ENCODE measurements at places on chromosomes 16 and 17. TPM values are rescaled to one million over a fixed set of nuclear protein-coding genes. Genes with fewer than 3 reads are reported as not detected.

- H3K27me3 ChIP-seq: no peaks in the 10 kb centered on the region
- peaks cover 3% of the 10 kb centered on the region for H3K36me3 ChIP-seq
- no peak for DNase-seq
- no peak overlapping the region for H3K27ac ChIP-seq
Observed at GRCh38 chr17:2453325-2453724, 52.5 kb upstream of the MNT start.

- no peaks in the 10 kb centered on the region for H3K27me3 ChIP-seq
- no peak within 1 kb of the TSS for H3K27ac ChIP-seq
- DNase-seq: no peak
- peaks cover 2% of the 10 kb centered on the region for H3K4me1 ChIP-seq
- no peak within 1 kb of the TSS for H3K4me3 ChIP-seq
Observed at GRCh38 chr17:28364665-28365363, at the start of gene SEBOX. TSS of gene SEBOX (minus strand) at chr17:28365199. CDS start at chr17:28365151, 48 bp downstream.

- no peak overlapping the region for H3K4me3 ChIP-seq
- peaks cover 42% of the 10 kb centered on the region for H3K4me1 ChIP-seq
- H3K36me3 ChIP-seq: no peaks in the 10 kb centered on the region
- no peak for DNase-seq
- no peak overlapping the region for H3K27ac ChIP-seq
- H3K27me3 ChIP-seq: peaks cover 34% of the 10 kb centered on the region
Observed at GRCh38 chr16:65521633-65522328, 399.9 kb upstream of the CDH11 start.

- H3K4me1 ChIP-seq: peaks cover 5% of the 10 kb centered on the region
- H3K27me3 ChIP-seq: no peaks in the 10 kb centered on the region
- H3K4me3 ChIP-seq: no peak overlapping the region
- H3K27ac ChIP-seq: no peak overlapping the region
- DNase-seq: no peak
Observed at GRCh38 chr17:45335721-45336120, 18.9 kb upstream of the MAP3K14 start.

DNA sequence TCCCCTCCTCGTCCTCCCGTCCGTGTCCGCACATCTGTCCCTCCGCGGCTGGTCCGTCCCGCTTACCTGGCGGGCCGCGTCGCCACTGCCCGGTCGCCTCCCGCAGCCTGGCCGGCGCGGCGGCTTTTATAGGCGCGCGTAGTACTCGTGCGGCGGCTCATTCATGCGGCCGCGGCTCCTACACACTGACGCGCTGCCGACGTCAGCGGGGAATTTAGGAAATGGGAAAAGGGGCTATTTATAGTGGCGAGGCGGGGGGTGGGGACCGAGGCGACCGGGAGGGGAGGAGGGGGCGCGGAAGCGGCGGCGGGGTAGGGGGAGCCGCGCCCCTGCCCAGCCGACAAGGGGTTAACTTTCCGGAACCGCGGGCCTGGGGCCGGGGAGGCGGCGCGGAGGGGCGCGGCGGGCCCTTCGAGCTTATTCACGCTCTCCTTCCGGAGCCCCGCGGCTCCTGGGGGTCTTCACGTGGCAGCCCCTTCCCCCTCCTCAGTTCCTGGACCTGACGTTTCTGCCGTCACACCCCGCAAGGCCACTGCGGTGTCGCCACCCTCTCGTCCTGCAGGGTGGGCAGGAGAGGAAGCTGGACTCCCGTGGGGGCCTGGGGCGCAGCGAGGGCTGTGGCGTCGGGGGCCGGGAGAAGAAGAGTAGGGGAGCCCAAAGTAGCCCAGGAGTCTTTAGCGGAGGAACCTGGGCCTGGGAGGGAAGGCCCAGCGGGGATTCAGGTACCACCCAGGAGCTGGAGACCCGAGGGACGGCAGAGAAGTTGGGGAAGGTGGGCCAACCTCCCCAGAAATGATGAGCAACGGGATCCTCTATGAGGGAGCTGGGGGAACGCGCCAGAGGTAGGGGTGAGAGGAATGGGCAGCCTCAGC lies 3.6 kb upstream of the HIC1 start:
- DNase-seq: no peak
- H3K27me3 ChIP-seq: peaks cover 39% of the 10 kb centered on the region
- H3K27ac ChIP-seq: peak overlapping the region; percentile 62
- peak overlapping the region; percentile 83 for H3K4me3 ChIP-seq

- H3K4me3 ChIP-seq: no peak overlapping the region
- H3K36me3 ChIP-seq: no peaks in the 10 kb centered on the region
- H3K27ac ChIP-seq: no peak overlapping the region
- H3K27me3 ChIP-seq: no peaks in the 10 kb centered on the region
- peak; percentile 43 for DNase-seq
Observed at GRCh38 chr17:68389041-68389440, 68.3 kb downstream of the WIPI1 start.

DNA sequence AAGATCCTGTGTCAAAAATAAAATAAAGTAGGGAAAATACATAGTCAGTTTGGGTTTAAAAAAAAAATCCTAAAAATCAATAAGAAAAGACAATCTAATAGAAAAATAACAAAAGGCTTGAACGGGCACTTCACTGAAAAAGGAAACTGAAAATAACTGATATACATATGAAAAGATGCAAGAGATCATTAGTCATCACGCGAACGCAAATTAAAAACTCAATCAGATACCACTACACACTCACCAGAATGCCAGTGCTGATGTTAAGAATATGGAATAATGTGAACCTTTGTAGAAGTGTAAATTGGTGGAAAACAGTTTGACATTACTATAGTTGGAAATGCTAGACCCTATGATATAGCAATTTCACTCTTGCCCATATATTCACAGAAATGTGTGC lies 14.6 kb downstream of the GNGT2 start:
- no peak overlapping the region for H3K27ac ChIP-seq
- no peaks in the 10 kb centered on the region for H3K36me3 ChIP-seq
- H3K4me3 ChIP-seq: no peak overlapping the region
- no peak for DNase-seq

DNA sequence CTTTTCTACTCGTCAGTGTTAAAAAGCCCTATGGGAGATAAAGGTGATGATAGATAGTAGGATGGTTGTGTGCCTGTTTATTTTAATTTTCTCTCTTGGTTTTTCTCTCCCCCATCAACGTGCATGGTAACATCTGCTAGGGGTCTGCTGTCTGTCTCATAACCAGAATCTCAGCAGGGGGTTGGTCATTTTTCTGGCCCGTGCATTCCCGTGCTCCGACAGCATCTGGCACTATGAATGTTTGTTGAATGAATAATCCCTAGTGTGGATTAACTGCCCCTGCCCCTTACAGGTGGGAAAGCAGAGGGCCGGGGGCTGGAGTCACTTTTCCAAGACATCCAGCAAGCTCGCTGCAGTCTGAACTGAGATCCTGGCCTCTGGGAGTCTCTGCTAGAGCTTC lies 6.3 kb downstream of the CA5A start:
- H3K27me3 ChIP-seq: no peaks in the 10 kb centered on the region
- H3K4me3 ChIP-seq: no peak overlapping the region
- no peak for DNase-seq
- peaks cover 4% of the 10 kb centered on the region for H3K4me1 ChIP-seq
- H3K36me3 ChIP-seq: no peaks in the 10 kb centered on the region

GRCh38 chr17:81712468-81713003 lies 452 bp downstream of the SLC25A10 start:
- peak overlapping the region; percentile 94 for H3K4me3 ChIP-seq
- peaks cover 8% of the 10 kb centered on the region for H3K4me1 ChIP-seq
- no peaks in the 10 kb centered on the region for H3K36me3 ChIP-seq
- no peak for DNase-seq
- peaks cover 8% of the 10 kb centered on the region for H3K27me3 ChIP-seq

DNA sequence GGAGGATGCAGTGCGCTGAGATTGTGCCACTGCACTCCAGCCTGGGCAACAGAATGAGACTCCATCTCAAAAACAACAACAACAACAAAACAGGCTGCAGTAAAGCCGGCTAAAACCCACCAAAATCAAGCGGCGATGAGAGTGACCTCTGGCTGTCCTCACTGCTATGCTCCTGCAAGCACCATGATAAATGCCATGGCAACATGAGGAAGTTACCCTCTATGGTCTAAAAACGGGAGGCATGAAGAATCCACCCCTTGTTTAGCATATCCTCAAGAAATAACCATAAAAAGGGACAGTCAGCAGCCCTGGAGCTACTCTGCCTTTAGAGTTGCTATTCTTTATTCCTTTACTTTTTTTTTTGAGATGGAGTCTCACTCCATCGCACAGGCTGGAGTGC lies 8.4 kb upstream of the LGALS3BP start:
- H3K4me3 ChIP-seq: no peak overlapping the region
- no peak for DNase-seq
- H3K27me3 ChIP-seq: no peaks in the 10 kb centered on the region

DNA sequence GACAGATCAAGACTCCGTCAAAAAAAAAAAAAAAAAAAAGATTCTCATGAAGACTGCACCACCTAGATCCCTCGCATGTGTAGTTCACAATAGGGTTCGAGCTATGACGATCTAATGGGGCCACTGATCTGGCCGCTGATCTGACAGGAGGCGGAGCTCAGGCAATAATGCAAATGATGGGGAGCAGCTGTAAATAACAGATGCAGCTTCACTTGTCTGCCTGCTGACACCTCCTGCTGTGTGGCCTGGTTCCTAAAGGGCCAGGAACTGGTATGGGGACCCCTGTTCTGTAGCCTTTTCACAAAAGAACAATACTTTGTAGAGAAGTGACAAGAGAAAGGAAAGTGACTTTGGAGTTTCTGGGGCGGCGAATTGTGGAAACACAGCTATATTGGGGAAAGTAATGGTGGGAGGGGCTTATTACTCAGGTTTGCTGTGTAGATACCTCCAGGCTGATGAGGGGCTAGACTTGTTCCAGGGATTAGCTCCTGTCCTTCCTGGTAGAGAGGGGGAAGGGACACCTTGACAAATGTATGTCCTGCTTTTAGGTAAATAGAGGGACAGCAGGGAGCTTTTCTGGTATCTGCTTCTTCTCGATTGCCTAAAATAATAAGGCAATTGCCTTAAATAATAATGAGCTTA lies 57.1 kb downstream of the HAPSTR1 start:
- no peaks in the 10 kb centered on the region for H3K4me1 ChIP-seq
- H3K27me3 ChIP-seq: peaks cover 9% of the 10 kb centered on the region
- peaks cover 6% of the 10 kb centered on the region for H3K36me3 ChIP-seq
- H3K27ac ChIP-seq: no peak overlapping the region
- no peak for DNase-seq
- H3K4me3 ChIP-seq: no peak overlapping the region

GRCh38 chr17:4249452-4250029 lies 14.2 kb downstream of the ANKFY1 start:
- no peak for DNase-seq
- peaks cover 21% of the 10 kb centered on the region for H3K36me3 ChIP-seq
- peaks cover 31% of the 10 kb centered on the region for H3K4me1 ChIP-seq
- no peak overlapping the region for H3K4me3 ChIP-seq

GRCh38 chr17:32495359-32496231 lies 8.8 kb downstream of the CDK5R1 start:
- H3K36me3 ChIP-seq: no peaks in the 10 kb centered on the region
- no peak for DNase-seq
- no peaks in the 10 kb centered on the region for H3K27me3 ChIP-seq
- H3K4me1 ChIP-seq: peaks cover 10% of the 10 kb centered on the region

DNA sequence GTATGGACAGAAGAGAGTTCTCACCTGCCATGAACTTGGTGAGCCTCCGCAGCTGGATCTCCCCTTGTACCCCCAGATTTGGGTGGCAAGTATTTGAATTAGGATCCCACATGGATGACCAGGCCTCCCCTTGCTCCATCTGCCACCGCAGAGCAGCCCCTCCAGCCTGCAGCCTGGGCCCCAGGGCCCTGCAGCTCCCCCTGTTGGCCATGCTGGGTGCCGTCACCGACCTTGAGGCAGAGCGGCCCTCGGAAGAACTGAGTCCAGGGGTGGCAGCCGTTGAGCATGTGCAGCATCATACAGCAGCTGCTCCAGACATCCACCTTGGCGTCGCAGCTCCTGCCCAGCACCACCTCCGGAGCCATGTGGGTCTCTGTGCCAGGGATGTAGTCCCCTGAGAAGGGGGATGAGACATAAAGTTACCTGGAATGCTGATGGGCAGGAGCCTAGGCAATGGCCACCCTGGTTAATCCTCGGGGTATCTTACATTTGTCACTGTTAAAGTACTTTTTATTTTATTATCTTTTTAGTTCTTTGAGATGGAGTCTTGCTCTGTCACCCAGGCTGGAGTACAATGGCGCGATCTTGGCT lies 9.0 kb upstream of the SPATA32 start:
- DNase-seq: no peak
- peaks cover 10% of the 10 kb centered on the region for H3K36me3 ChIP-seq

DNA sequence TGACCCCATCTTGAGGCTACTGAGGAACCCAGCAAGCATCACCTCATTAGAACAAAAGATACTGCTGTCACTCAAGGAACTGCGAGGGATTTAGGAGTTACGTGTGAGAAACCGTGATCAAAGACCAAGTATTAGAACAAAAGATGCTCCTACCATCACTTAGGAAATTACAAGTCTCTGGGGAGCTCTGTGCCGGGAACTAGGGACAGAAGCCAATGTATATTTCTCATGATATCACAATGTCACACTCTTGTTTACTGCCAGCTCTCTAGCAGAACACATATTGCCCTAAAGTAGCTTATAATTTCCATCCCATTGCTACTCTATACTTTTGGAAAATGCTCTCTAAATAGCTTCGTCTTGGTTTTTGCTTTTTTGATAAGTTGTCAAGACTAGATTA lies 214.5 kb downstream of the HS3ST3A1 start:
- H3K4me1 ChIP-seq: peaks cover 14% of the 10 kb centered on the region
- H3K27ac ChIP-seq: no peak overlapping the region
- H3K4me3 ChIP-seq: no peak overlapping the region
- H3K36me3 ChIP-seq: no peaks in the 10 kb centered on the region
- no peaks in the 10 kb centered on the region for H3K27me3 ChIP-seq
- no peak for DNase-seq

DNA sequence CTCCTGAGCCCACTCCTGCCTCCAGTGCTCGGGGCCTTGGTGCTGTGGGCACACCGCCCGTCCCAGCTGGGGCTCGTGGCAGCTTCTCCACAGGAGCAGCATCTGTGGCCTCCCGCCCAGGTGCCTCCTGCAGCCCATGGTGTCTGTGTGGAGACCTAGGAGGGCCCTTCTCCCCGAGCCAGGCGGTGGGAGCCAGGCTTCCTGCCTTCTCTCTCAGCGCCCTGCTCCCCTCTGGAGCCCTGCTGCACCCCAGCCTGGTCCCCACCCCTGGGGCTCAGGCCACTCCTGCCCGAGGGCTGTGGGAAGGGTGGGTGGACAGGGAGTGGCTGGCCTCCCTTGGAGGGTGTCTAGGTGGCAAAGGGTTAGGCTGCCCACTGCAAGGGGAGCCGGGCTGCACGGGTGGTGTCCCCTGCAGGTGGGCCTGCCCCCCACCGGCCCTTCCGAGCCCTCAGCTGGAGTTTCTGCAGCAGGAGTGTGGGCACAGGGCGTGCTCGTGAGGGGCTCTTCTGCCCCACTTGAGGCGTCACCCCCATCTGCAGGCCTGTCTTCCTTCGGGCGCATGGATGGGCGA lies 11.0 kb downstream of the CENPX start:
- DNase-seq: no peak
- peaks cover 3% of the 10 kb centered on the region for H3K4me1 ChIP-seq
- no peak overlapping the region for H3K27ac ChIP-seq
- no peaks in the 10 kb centered on the region for H3K27me3 ChIP-seq

GRCh38 chr16:9437115-9437514 lies 345.7 kb downstream of the HAPSTR1 start:
- peaks cover 7% of the 10 kb centered on the region for H3K4me1 ChIP-seq
- no peak for DNase-seq
- H3K36me3 ChIP-seq: peaks cover 4% of the 10 kb centered on the region
- H3K4me3 ChIP-seq: no peak overlapping the region

ZNF23 gene
- total RNA-seq: 11.1 TPM

NPTX1 gene
- total RNA-seq: 4.7 TPM
